Activated CD4-positive, alpha-beta memory T cell treated with anti-CD3 and anti-CD28 coated beads, Interleukin-2, amount 10 ng/mL, durations not matched to agents 7 days and 5 days (primary cell): ENCODE measurements at places on chromosomes 16 and 17.

GRCh38 chr16:88798772-88799455 lies 4.7 kb upstream of the CDT1 start:
- no peak for DNase-seq
- peaks cover 3% of the 10 kb centered on the region for H3K36me3 ChIP-seq
- peaks cover 35% of the 10 kb centered on the region for H3K4me1 ChIP-seq
- no peak overlapping the region for H3K4me3 ChIP-seq
- no peak overlapping the region for H3K27ac ChIP-seq
- H3K27me3 ChIP-seq: no peaks in the 10 kb centered on the region

- no peaks in the 10 kb centered on the region for H3K27me3 ChIP-seq
- H3K27ac ChIP-seq: no peak overlapping the region
- no peak for DNase-seq
- H3K4me3 ChIP-seq: no peak overlapping the region
These were observed 608.0 kb upstream of the CDH8 start for GRCh38 chr16:62644030-62644812.

- H3K27ac ChIP-seq: no peak overlapping the region
- no peaks in the 10 kb centered on the region for H3K36me3 ChIP-seq
- no peaks in the 10 kb centered on the region for H3K27me3 ChIP-seq
- H3K4me1 ChIP-seq: no peaks in the 10 kb centered on the region
- no peak for DNase-seq
- H3K4me3 ChIP-seq: no peak overlapping the region
These were observed 34.4 kb upstream of the SLC39A11 start for GRCh38 chr17:73126716-73127473.

DNA sequence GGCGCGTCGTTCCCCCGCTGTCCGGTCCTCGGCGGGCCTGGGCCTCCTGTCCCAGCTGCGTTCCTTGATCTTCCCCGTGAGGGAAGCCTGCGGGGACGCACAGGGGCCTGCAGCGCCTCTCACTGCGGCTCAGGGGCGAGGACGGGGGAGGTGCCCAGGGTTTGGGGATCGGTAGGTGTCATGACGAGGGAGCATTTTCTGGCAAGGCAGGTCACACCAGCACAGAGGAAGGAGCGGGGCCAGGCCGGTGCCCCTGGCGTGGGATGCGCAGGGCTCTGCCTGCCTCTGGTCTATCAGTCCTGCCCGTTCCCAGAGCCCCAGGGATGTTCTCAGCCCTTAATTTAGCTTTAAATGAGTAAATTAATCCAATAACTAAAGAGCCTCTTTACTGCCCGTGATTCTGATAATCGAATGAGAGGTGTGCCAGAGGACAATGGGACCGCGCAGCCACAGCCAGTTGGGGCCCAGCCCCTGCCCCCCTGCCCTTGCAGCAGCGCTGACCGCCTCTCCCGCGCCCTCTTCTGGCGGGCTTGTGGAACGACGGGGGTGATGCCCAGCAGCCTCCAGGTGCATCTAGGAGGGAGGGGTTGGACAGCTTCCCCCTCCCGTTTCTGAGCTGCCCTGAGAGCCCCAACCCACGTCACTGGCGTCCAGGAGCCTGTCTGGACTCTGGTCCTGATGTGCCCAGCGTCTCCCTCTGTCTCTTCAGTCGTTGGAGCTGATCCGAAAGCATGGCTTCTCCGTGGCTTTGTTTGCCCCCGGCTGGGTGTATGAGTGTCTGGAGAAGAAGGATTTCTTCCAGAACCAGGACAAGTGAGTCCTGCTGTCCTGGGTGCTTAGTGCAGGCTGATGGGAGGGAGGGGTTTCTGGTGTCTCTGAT lies 7.9 kb downstream of the ENGASE start:
- no peaks in the 10 kb centered on the region for H3K27me3 ChIP-seq
- H3K27ac ChIP-seq: no peak overlapping the region
- DNase-seq: peak; percentile 54
- H3K36me3 ChIP-seq: peaks cover 10% of the 10 kb centered on the region

- no peak overlapping the region for H3K27ac ChIP-seq
- H3K4me3 ChIP-seq: no peak overlapping the region
- no peaks in the 10 kb centered on the region for H3K36me3 ChIP-seq
- H3K27me3 ChIP-seq: no peaks in the 10 kb centered on the region
- no peaks in the 10 kb centered on the region for H3K4me1 ChIP-seq
These were observed 31.6 kb downstream of the IQCK start for GRCh38 chr16:19749571-19750080.

GRCh38 chr16:77432264-77432663 lies 2.6 kb downstream of the ADAMTS18 start:
- no peaks in the 10 kb centered on the region for H3K4me1 ChIP-seq
- peaks cover 36% of the 10 kb centered on the region for H3K27me3 ChIP-seq
- no peak overlapping the region for H3K27ac ChIP-seq

GRCh38 chr17:77881545-77881944 lies 77.0 kb upstream of the TNRC6C start:
- H3K27ac ChIP-seq: peak overlapping the region; percentile 88
- peak overlapping the region; percentile 70 for H3K4me3 ChIP-seq
- DNase-seq: peak; percentile 89
- H3K4me1 ChIP-seq: peaks cover 50% of the 10 kb centered on the region
- no peaks in the 10 kb centered on the region for H3K36me3 ChIP-seq

DNA sequence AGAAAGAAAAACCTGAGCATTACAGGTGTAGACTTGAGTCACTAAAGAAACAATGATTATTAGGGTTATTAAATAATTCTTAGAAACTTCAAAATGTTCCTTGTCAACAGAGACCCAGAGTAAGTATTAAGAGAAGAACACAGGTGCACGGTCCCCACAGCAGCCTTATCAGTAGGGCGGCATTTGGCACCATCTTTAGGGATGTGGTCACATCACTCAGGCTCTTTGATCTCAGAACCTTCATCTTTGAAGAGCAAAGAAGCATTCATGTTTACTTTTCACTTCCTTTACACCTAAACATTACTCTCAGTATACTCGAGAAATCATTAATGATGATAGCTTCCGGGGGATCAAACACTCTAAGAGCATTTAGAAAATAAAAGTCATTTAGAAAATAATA lies 928.7 kb downstream of the KCNJ2 start:
- no peak overlapping the region for H3K27ac ChIP-seq
- no peak overlapping the region for H3K4me3 ChIP-seq
- no peaks in the 10 kb centered on the region for H3K27me3 ChIP-seq
- H3K36me3 ChIP-seq: no peaks in the 10 kb centered on the region
- H3K4me1 ChIP-seq: no peaks in the 10 kb centered on the region

- no peak for DNase-seq
- H3K36me3 ChIP-seq: no peaks in the 10 kb centered on the region
- no peak overlapping the region for H3K4me3 ChIP-seq
- H3K4me1 ChIP-seq: peaks cover 12% of the 10 kb centered on the region
- H3K27me3 ChIP-seq: no peaks in the 10 kb centered on the region
- no peak overlapping the region for H3K27ac ChIP-seq
These were observed 72.0 kb downstream of the FTO start for GRCh38 chr16:53775821-53776431.

GRCh38 chr17:29107084-29107483 lies 64.1 kb downstream of the PIPOX start:
- H3K27ac ChIP-seq: no peak overlapping the region
- H3K4me3 ChIP-seq: no peak overlapping the region
- DNase-seq: no peak
- no peaks in the 10 kb centered on the region for H3K4me1 ChIP-seq

- no peak overlapping the region for H3K4me3 ChIP-seq
- no peak for DNase-seq
- H3K27ac ChIP-seq: no peak overlapping the region
- peaks cover 19% of the 10 kb centered on the region for H3K27me3 ChIP-seq
- peaks cover 14% of the 10 kb centered on the region for H3K4me1 ChIP-seq
- no peaks in the 10 kb centered on the region for H3K36me3 ChIP-seq
These were observed 3.7 kb upstream of the TMEM231 start for GRCh38 chr16:75559564-75560372.

DNA sequence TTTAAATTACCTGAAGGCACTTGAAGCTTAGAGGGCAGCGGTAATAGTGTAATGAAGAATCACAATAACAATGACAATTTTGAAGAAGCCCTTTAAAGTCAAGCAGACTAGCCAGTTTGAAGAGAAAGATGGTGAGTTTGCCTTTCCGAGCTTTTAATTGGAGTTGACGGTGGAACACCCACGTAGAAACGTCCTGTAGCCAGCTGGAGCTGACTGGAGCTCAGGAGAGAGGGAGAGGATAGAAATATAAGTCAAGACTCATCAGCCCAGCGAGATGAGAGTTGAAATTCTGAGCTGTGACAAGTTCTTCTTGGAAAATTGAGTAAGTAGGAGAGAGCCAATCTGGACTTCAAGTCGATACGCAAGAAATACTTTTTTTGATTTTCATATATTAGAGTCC lies 91.7 kb upstream of the CACNG3 start:
- no peak overlapping the region for H3K27ac ChIP-seq
- no peaks in the 10 kb centered on the region for H3K4me1 ChIP-seq
- peaks cover 11% of the 10 kb centered on the region for H3K36me3 ChIP-seq
- H3K27me3 ChIP-seq: no peaks in the 10 kb centered on the region
- no peak overlapping the region for H3K4me3 ChIP-seq

- H3K4me3 ChIP-seq: no peak overlapping the region
- no peak for DNase-seq
- peaks cover 6% of the 10 kb centered on the region for H3K27me3 ChIP-seq
- peaks cover 13% of the 10 kb centered on the region for H3K36me3 ChIP-seq
- H3K4me1 ChIP-seq: peaks cover 5% of the 10 kb centered on the region
These were observed 21.5 kb upstream of the CA4 start for GRCh38 chr17:60128171-60128859.

DNA sequence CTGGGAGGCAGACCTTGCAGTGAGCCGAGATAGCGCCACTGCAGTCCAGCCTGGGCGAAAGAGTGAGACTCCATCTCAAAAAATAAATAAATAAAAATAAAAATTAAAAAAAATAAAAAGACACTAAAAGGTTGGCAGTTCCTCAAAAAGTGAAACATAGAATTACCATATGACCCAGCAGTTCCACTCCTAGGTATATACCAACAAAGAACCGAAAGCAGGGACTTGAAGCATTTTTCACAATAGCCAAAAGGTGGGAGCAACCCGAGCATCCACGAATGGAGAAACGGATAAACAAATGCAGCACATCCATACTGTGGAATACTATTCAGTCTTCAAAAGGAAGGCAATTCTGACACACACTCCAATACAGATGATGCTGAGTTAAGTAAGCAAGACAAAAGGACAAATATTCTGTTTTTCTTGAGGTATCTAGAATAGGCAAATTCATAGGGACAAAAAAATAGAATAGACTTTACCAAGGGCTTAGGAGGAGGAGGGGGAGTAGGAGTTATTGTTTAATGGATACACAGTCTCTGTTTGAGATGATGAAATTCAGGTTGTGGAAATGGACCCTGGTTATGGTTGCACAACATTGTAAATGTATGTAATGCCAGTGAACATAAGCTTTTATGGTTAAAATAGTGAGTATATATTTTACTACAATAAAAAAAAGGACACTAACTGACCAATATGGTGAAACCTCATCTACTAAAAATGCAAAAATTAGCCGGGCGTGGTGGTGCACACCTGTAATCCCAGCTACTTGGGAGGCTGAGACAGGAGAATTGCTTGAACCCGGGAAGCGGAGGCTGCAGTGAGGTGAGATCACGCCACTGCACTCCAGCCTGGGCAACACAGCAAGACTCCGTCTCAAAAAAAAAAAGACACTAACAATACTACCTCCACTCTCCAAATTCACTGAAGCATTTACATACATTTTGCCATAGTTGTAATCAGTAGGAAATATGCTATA lies 27.0 kb upstream of the SLC35B1 start:
- H3K4me1 ChIP-seq: peaks cover 58% of the 10 kb centered on the region
- H3K36me3 ChIP-seq: peaks cover 64% of the 10 kb centered on the region
- H3K27me3 ChIP-seq: no peaks in the 10 kb centered on the region
- no peak overlapping the region for H3K4me3 ChIP-seq

GRCh38 chr17:75832164-75832651 lies 12.0 kb downstream of the UNC13D start:
- H3K27me3 ChIP-seq: no peaks in the 10 kb centered on the region
- peak overlapping the region; percentile 67 for H3K4me3 ChIP-seq
- peaks cover 58% of the 10 kb centered on the region for H3K36me3 ChIP-seq
- peak; percentile 78 for DNase-seq
- peak overlapping the region; percentile 94 for H3K27ac ChIP-seq
- H3K4me1 ChIP-seq: peaks cover 50% of the 10 kb centered on the region

GRCh38 chr16:59566446-59566845 lies 832.3 kb upstream of the GOT2 start:
- H3K36me3 ChIP-seq: no peaks in the 10 kb centered on the region
- H3K4me3 ChIP-seq: no peak overlapping the region
- no peak for DNase-seq
- H3K27ac ChIP-seq: no peak overlapping the region

DNA sequence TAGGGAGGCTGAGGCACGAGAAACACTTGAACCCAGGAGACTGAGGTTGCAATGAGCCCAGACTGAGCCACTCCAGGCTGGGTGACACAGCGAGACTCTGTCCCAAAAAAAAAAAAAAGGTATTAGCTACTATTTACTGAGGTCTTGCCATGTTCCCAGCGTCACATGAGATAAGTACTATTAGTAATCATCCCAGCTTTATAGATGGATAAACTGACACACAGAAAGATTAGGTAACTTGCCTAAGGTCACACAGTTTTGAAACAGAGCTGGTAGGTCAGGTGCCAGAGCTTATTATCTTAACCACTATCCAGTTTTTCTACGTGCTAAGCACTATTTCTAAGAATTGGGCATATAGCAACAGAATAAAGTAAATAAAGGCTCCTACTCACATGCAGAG lies 51.6 kb downstream of the TEX14 start:
- H3K27me3 ChIP-seq: peaks cover 2% of the 10 kb centered on the region
- no peak overlapping the region for H3K4me3 ChIP-seq
- no peak overlapping the region for H3K27ac ChIP-seq
- DNase-seq: no peak
- H3K36me3 ChIP-seq: no peaks in the 10 kb centered on the region

- H3K4me1 ChIP-seq: no peaks in the 10 kb centered on the region
- DNase-seq: no peak
- H3K36me3 ChIP-seq: no peaks in the 10 kb centered on the region
These were observed 2288.4 kb downstream of the TP53TG3F start for GRCh38 chr16:35747658-35748455.

DNA sequence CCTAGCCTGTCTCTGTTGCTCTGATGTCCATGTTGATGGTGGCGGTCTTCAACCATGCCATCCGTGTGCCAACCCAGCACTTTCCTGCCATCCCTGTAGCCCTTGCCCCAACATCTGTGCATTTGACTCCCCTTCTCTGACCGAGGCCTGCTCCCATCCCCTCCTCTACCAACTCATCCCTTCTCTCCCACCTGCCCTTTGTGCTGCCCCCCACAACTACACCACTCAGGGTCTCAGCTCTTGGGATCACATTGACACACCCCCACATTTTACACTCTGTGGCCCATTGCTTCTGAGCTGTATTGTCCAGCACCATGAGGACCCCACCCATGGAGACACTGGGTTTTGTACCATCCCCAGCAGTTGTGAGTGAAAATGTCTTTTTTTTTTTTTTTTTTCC lies 11.6 kb downstream of the HS3ST3B1 start:
- peaks cover 51% of the 10 kb centered on the region for H3K4me1 ChIP-seq
- peaks cover 55% of the 10 kb centered on the region for H3K36me3 ChIP-seq
- H3K27ac ChIP-seq: no peak overlapping the region
- DNase-seq: no peak
- H3K27me3 ChIP-seq: no peaks in the 10 kb centered on the region
- H3K4me3 ChIP-seq: no peak overlapping the region

GRCh38 chr17:80430446-80431245 lies 15.7 kb downstream of the ENDOV start:
- no peak overlapping the region for H3K4me3 ChIP-seq
- peaks cover 10% of the 10 kb centered on the region for H3K4me1 ChIP-seq
- H3K36me3 ChIP-seq: no peaks in the 10 kb centered on the region
- no peaks in the 10 kb centered on the region for H3K27me3 ChIP-seq
- no peak overlapping the region for H3K27ac ChIP-seq

- peaks cover 5% of the 10 kb centered on the region for H3K36me3 ChIP-seq
- peaks cover 2% of the 10 kb centered on the region for H3K27me3 ChIP-seq
- H3K4me3 ChIP-seq: no peak overlapping the region
- peaks cover 12% of the 10 kb centered on the region for H3K4me1 ChIP-seq
These were observed 32.1 kb downstream of the USP43 start for GRCh38 chr17:9677411-9677810.
